Erythroblast (primary cell): ENCODE measurements at places on chromosomes 11 and 22.

DNA sequence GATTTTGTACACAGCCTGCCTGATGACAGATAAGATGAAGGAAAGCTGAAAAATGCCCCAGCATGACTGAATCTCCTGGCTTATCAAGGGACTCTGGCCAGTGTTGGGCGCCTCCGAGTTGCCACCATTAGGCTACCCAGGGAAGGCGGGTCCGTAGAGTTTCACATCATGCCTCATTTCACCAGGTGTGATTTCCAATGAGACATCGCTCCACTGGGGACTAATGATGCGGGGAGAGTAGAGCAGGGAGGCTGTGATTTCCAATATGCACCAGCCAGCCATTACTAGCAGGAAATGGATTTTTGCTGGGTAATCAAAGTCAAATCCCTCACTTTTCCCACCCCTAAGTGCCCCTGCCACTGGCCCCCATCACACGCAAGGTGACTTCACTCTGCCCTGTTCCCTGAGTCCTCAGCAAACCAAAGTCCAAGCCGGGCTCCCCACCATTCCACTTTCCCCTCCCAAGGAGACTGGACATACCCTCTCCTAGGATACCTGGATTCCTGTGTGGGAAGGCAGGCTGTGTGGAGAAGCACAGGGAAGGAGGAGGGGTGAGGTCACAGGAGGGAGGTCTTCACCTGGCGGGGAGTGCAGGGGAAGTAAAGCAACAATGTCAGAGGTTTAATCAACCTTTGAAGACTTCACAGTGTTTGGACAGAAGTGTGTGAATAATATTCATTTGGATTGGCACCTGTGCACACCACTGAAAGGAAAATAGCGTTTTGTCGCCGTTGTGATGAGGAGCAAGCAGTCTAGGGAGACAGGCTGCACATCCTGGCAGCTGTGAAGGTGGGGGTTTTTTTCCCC is 613.3 kb upstream of the CADM1 start:
- DNase-seq = no peak

DNA sequence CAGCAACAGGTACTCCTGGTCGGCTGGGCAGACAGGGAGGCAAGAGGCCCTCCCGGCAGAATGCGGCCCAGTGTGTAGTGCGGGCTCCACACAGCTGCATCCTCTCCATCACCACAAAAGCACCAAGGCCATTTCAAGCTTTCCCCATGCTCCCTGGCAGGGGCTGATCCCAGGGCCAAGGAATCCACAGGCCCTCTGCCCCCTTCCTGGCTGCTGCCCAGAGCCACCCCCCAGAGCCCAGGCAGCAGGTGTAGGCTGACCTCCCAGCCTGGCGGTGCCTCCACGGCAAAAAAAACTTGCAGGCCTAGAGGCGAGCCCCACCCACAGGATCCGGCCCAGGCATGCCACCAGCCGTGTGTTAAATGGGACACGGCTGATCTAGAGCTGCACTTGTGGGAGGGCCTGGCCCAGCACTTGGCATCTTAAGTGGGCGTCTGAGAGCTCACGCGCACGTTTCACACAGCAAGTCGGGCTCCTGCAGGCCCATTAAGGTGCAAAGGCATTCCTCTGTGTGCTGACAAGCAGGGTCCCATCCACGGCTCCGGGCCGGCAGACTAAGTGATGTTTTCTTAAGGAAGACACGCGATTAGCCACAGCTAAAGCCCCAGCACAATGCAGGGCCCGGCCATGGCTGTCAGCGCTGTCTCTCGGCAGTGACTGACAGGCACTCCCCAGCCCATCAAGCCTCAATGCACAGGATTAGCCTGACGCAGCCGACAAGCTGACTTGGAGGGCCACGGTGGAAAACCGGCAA is 19.8 kb upstream of the GNB1L start:
- DNase-seq = no peak

GRCh38 chr11:87038235-87038977 is 672 bp downstream of the TMEM135 start:
- DNase-seq = peak; percentile 25

DNA sequence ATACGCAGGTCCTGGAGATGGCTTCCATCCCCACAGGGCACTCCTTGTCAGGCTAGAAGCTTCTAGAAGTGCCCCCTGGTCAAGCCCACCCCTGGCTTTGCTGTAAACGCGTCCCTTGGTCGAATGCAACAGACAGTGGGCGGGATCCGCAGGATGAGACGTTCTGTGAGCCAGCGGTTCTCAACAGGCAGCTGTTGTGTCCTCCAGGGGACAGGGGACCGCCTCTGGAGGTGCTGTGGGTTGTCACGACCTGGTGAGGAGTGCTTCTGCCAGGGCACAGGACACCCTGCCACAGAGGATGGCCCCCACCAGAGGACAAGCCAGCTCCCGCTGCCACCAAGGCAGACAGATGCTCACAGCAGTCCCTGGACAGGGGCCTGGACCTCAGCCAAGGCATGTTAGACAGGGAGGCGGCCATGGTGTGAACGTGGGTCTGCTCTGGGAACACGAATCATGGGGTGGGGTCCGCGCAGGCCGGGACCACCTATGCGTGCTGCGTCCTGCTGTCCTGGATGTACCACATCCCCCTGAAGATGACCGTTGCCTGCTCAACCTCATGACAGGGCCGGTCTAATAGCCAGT is 11.7 kb downstream of the CRELD2 start:
- no peak for DNase-seq

- no peak for DNase-seq
Observed at GRCh38 chr11:74696500-74696899, 34.7 kb downstream of the CHRDL2 start.

DNA sequence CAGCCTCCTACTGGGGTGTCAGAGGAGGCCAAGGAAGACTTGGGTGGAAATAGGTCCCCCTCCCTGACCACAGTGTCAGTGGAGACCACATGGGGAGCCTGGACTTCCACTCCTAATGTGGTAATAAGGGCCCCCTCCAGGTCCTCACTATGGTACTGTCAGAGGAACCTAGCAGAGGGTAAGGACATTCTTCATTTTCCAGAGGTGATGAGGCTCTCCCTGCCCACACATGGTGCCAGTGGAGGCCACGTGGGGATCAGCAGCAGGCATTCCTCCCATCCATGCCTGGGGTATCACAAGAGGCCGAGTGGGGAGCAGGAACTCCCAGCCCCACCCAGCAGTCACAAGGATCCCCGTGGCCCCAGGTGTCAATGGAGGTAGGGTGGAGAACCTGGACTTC is 6.5 kb upstream of the CLDN5 start:
- no peak for DNase-seq

DNA sequence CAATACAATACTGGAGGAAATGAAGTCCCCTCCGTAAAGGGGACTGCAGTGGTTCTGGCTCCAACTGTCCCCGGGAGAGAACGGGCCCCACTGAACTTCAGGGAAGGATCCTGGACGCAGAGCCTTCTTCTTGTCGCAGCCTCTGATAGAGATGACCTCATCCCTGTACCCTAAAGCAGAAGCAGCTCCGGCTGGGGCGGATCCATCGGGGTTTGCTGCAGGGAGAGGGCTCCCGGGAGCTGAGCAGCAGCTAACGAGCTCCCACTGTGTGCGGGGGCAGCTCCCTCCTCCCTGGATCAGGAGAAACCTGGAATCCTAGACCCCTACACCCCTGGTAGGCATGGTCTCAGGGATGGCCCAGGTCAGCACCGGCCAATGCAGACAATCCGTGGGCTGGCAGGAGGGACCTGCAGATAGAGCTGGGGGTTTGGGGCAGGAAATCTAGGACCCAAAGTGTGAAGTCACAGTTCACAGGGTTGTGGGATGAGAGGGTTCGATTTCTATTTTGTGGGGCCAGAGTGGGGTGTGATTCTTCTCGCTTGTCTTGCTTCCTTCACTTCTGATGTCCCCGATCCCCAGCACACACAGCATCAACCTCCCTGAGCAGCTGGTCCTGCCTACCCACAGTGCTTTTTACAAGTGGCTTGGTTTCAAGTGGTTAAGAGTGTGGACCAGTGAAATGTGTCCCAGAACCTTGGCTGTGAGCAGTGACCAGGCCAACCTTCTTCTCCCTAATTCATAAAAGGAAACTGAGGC is 12.9 kb downstream of the KIAA0930 start:
- DNase-seq = no peak

GRCh38 chr22:46812788-46813187 is 50.3 kb downstream of the TBC1D22A start:
- no peak for DNase-seq

GRCh38 chr11:78635814-78636506 is 61.3 kb upstream of the NARS2 start:
- no peak for DNase-seq

DNA sequence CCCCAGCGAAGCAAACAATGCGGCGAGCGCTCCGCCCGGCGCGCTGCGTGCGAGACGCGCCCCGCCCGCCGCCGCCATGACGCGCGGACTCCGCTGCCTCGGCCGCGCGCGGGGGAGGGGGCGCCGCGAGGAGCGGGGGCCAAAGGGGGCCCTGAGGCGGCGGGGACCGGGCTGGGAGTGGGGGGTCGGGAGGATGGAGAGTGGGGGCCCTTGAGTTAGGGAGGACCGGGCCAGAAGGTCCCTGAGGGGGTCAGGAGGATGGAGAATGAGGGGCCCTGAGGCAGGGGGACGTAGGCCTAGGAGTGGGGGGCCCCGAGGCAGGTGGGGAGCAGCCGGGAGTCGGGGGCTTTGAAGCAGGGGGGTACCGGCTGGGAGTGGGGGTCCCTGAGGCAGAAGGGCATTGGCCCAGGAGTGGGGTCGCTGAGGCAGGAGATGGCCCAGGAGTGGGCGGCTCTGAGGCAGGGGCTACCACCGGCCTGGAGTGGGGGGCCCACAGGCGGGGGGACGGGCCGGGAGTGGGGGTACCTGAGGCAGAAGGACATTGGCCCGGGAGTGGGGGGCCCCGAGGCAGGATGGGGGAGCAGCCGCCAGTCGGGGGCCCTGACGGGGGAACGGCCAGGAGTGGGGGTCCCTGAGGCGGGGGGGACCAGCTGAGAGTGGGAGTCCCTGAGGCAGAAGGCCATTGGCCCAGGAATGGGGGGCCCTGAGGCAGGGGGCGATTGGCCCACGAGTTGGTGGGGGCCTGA is at the start of gene BRD1:
Gene BRD1, minus strand, starts transcription at position 21 of the 746 bp plus-strand sequence. CDS start 3,556 bp downstream, outside the sequence.
- DNase-seq = peak; percentile 86

DNA sequence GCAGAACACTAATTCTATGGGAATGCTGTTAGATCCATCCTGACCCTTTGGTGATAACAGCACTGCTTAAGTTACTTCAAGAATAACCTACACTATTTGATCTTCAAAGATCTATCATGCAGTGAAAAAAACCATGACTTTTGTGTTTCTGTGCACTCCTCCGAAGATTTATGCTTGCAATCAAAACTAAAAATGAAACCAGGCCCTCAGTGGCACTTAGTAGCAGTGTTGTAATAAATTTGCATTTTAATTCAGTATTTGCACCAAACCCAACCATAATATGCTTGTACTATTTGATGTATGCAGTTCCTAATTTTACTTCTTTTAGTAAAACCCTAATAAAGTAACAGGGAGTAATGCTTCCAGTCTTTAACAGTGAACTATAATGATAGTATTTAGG is 130.7 kb downstream of the SOX6 start:
- DNase-seq = no peak
